ENCODE measurements at places on chromosomes 1 and 21. TPM values are rescaled to one million over a fixed set of nuclear protein-coding genes. Genes with fewer than 3 reads are reported as not detected.

The GJA8 gene
- total RNA-seq: not detected

The KIF21B gene
- 2.2 TPM for total RNA-seq

The RHBG gene
- total RNA-seq: not detected

The NEK7 gene
- 125 TPM for total RNA-seq

The LCE3E gene
- not detected for total RNA-seq

The CFHR3 gene
- not detected for total RNA-seq

The PTAFR gene
- 8.1 TPM for total RNA-seq

The TIE1 gene
- total RNA-seq: 16.2 TPM

The PCNT gene
- 35.1 TPM for total RNA-seq

DNA sequence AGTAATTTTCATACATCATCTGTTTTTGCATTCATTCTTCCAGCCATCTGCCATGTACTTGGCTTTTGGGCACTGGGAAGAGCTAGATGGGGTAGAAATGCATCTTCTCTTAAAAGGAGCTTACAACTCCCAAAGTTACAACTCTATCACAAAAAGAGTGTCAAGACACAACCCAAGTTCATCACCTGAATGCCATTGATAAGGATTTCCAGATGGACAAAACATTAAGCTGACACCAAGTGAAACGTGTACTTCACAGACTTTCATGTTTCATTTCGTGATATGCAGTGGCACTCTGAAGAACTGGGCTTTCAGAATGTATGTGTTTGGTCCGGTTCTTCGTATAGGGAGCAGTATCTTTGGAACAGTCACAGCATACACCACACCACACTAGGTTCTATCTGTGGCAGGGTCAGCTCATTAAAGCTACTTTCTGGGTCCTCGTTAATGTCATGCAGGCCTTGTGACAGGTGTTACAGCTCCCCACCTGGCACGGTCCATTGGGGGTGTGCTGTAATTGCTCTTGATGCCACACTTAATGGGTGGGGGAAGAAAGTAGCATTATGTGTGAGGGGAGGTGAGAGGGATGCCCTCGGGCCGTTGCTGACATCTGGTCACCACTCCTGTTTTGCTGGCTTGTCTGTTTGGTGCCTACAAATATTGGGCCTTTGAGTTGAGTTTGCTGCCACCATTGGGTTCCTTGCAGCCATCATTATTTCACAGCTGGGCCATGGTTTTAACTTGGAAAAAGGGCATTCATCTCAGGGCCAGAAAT lies 164.9 kb downstream of the NFIA start:
- no peaks in the 10 kb centered on the region for H3K36me3 ChIP-seq
- no peaks in the 10 kb centered on the region for H3K27me3 ChIP-seq
- peak overlapping the region; percentile 24 for H3K27ac ChIP-seq
- peaks cover 88% of the 10 kb centered on the region for H3K4me1 ChIP-seq
- no peak overlapping the region for H3K4me3 ChIP-seq

GRCh38 chr1:232283864-232284263 lies 346.1 kb downstream of the SIPA1L2 start:
- H3K4me3 ChIP-seq: no peak overlapping the region
- H3K36me3 ChIP-seq: no peaks in the 10 kb centered on the region
- no peaks in the 10 kb centered on the region for H3K27me3 ChIP-seq
- H3K27ac ChIP-seq: no peak overlapping the region
- DNase-seq: no peak

DNA sequence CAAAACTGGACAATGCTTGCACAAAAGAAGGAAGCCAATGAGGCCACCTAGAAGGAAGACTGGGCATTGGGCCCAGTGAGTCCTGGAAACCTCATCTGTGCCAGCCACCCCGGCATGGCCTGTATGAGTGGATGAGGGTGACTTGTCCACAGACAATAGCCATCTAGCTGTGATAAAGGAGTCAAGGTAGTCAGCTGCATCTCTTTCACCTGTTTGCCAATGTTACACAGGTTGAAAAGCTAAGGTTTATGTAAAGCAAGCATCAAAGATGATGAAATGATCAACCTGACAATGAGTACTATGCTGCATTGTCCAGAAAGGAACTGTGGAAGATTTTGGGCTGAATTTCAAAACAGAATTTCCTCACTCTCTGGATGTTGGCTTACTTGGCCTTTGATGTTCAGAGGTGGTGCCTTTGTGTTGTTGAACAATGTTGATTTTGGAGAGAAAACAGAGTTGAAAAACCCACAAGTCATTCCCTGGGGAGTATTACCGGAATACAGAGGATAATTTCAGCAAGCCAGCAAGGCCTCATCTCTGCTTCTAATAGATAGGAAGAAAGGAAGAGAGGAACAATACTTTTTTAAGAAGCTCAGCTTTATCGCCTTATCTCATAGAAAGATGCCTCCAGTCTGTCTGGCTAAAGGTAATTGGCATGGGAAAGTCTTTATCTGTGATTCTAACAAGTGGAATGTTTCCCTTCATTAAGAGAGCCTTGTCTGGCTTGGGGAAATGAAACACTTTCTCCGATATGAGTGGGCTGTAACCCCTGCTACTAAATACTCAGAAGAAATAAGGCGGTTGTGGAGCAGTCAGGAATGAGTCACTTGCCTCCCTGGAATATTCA lies 11.4 kb upstream of the SELE start:
- DNase-seq: no peak
- no peak overlapping the region for H3K27ac ChIP-seq
- H3K27me3 ChIP-seq: peaks cover 8% of the 10 kb centered on the region
- H3K36me3 ChIP-seq: no peaks in the 10 kb centered on the region

GRCh38 chr1:187928288-187928687 lies 1099.5 kb downstream of the PLA2G4A start:
- no peaks in the 10 kb centered on the region for H3K4me1 ChIP-seq
- H3K27ac ChIP-seq: no peak overlapping the region
- H3K4me3 ChIP-seq: no peak overlapping the region
- H3K36me3 ChIP-seq: no peaks in the 10 kb centered on the region
- DNase-seq: no peak

DNA sequence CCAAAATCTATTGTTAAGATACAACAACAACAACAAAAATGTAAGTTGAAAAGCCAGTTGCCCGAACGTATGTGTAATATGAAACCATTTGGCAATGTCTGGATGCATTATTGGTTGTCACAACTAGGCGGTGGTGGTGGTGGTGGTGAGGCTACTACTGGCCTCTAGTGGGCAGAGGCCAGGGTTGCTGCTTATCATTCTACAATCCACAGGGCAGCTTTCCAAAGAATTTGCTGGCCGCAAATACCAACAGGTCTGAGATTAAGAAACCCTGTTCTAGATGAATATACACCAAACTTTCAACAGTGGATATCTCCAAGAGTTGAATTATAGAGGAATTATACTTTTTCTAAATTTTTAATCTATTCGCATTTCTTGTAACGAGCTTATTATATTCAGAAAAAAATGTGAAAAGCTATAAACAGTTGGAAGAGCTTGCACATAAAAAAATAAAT lies 26.8 kb upstream of the ZNF697 start:
- peaks cover 11% of the 10 kb centered on the region for H3K4me1 ChIP-seq
- no peaks in the 10 kb centered on the region for H3K27me3 ChIP-seq
- H3K36me3 ChIP-seq: no peaks in the 10 kb centered on the region
- H3K27ac ChIP-seq: no peak overlapping the region

GRCh38 chr21:27480841-27481261 lies 514.0 kb upstream of the ADAMTS5 start:
- H3K36me3 ChIP-seq: no peaks in the 10 kb centered on the region
- no peak for DNase-seq
- H3K27me3 ChIP-seq: no peaks in the 10 kb centered on the region
- H3K4me1 ChIP-seq: peaks cover 5% of the 10 kb centered on the region

- no peaks in the 10 kb centered on the region for H3K36me3 ChIP-seq
- no peak overlapping the region for H3K27ac ChIP-seq
- H3K27me3 ChIP-seq: no peaks in the 10 kb centered on the region
- H3K4me1 ChIP-seq: no peaks in the 10 kb centered on the region
- H3K4me3 ChIP-seq: no peak overlapping the region
- no peak for DNase-seq
Observed at GRCh38 chr1:228073857-228074545, 8.5 kb upstream of the ARF1 start.

GRCh38 chr1:244833734-244834542 lies 1.5 kb upstream of the COX20 start:
- peak overlapping the region; percentile 100 for H3K27ac ChIP-seq
- no peak for DNase-seq
- H3K27me3 ChIP-seq: no peaks in the 10 kb centered on the region
- H3K4me3 ChIP-seq: peak overlapping the region; percentile 85

DNA sequence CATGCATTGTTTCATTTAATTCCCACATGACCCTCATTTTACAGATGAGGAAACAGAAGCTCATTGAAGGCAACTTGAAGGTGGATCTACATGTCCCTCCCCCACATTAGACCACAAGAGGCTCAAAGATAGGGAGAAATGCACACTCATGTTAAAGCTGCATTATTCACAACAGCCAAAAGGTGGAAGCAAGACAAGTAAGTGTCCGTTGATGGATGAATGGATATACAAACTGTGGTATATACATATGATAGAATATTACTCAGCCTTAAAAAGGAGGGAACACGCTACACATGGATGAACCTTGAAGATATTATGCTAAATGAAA lies 149.7 kb upstream of the JUN start:
- no peak overlapping the region for H3K27ac ChIP-seq
- no peaks in the 10 kb centered on the region for H3K4me1 ChIP-seq
- peak; percentile 37 for DNase-seq
- H3K36me3 ChIP-seq: no peaks in the 10 kb centered on the region
- no peaks in the 10 kb centered on the region for H3K27me3 ChIP-seq

GRCh38 chr1:175713381-175713780 lies 30.0 kb downstream of the TNR start:
- H3K4me3 ChIP-seq: no peak overlapping the region
- no peak overlapping the region for H3K27ac ChIP-seq
- no peaks in the 10 kb centered on the region for H3K4me1 ChIP-seq
- no peaks in the 10 kb centered on the region for H3K27me3 ChIP-seq
- H3K36me3 ChIP-seq: no peaks in the 10 kb centered on the region
- DNase-seq: no peak

DNA sequence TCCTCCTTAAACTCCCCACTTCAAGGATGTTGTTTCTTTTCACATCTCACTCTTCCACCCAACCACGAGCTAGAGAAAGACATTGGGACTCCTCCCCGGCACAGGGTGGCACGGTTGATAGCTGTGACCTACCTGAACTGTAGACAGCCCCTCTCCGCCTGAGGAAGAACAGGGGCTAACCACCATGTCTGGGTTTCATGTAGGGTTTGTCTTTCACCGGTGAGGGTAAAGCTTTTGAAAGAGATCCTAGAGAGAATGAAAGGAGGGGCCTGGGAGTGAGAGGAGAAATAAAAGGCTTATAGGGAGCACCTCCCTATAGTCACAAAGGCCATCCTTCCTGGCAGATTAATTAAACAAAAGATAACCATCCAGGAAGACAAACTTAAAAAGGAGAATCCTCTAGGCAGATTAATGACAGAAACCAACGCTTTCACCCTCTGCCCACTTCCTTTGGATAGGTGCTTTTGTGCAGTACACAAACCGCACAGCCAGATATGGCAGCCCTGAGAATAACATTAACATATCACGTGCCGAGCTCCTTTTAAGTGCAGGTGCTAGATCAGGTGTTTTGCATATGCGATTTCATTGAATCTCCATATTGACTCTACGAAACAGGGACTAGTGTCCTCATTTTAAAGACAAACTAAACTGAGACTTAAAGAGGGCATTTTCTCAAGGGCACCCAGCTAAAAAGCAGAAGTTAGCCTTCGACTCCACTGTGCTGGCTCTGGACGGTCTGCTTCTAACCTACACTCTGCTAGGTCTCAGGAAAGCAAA lies 178.1 kb upstream of the RUNX1 start:
- no peak for DNase-seq
- no peaks in the 10 kb centered on the region for H3K36me3 ChIP-seq
- H3K27ac ChIP-seq: no peak overlapping the region
- peaks cover 14% of the 10 kb centered on the region for H3K4me1 ChIP-seq

- H3K36me3 ChIP-seq: peaks cover 4% of the 10 kb centered on the region
- no peak for DNase-seq
- no peak overlapping the region for H3K27ac ChIP-seq
Observed at GRCh38 chr21:42836402-42836666, 43.0 kb downstream of the WDR4 start.

DNA sequence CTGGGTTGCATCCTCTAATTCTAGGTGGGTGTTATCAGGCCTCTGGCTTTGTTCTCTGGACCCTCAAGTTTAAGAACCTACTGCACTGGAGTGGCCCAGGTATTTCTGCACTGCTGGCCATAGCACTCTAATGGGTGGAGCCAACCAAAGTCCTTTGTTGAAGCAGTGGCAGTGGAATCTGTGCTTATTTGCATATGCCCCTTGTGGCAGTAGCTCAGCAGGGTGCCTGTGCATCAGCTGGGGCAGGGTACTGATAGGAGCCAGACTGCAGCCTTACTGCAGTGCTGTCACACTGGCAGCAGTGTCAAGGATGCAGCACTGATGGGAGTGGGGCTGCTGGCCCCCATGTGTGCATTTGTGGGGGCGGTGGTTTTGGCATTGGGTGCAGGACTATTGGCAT lies 660.6 kb downstream of the LRRIQ3 start:
- no peak overlapping the region for H3K4me3 ChIP-seq
- H3K27me3 ChIP-seq: no peaks in the 10 kb centered on the region
- H3K4me1 ChIP-seq: no peaks in the 10 kb centered on the region
- no peak overlapping the region for H3K27ac ChIP-seq

DNA sequence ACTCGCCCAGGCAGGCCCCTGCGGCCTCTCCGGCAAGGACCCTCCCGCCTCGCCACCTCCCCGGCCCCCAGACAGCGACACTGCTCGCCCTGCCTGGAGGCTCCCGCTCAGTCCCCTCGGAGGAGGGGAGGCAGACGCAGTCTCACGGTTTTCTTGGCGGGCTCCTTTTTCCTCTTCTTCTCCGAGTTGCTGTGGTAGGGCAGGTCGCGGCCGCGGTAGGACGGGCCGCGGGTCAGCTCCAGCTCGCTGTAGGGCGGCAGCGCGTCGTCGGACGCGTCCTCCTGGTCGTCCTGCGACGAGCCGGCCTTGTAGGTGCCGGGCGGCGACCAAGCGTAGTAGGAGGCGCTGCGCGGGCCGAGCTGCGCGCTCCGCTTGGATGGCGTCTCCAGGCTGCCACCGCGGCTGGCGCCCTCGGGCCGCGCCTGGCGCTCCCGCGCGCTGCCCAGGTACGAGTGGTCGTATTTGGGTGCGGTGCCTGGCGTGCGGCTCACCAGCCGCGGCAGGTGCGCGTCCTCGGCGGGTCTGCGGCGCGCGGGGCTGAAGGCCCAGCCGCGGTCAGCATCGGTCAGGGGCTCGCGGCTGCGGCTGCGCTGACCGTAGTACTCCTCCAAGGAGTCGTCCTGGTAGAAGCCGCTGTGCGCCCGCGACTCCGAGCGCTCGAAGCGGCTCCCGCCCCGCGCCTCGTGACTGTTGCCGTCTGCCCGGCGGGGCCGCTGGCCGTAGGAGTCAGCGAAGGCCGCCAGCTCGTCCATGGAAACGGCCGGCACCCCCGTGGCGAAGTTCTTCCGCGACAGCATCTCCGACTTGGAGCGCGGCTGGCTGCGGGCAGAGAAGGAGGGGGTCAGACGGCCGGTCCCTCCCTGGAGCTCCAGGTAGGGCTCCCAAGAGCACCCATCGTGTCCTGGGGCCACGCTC lies 44.8 kb upstream of the TADA1 start:
- H3K4me1 ChIP-seq: peaks cover 19% of the 10 kb centered on the region
- peak overlapping the region; percentile 61 for H3K27ac ChIP-seq
- H3K36me3 ChIP-seq: no peaks in the 10 kb centered on the region
- H3K4me3 ChIP-seq: peak overlapping the region; percentile 70

All from esophagus muscularis mucosa (tissue), 4 donors.